ENCODE measurements at places on chromosomes 2 and 18.

DNA sequence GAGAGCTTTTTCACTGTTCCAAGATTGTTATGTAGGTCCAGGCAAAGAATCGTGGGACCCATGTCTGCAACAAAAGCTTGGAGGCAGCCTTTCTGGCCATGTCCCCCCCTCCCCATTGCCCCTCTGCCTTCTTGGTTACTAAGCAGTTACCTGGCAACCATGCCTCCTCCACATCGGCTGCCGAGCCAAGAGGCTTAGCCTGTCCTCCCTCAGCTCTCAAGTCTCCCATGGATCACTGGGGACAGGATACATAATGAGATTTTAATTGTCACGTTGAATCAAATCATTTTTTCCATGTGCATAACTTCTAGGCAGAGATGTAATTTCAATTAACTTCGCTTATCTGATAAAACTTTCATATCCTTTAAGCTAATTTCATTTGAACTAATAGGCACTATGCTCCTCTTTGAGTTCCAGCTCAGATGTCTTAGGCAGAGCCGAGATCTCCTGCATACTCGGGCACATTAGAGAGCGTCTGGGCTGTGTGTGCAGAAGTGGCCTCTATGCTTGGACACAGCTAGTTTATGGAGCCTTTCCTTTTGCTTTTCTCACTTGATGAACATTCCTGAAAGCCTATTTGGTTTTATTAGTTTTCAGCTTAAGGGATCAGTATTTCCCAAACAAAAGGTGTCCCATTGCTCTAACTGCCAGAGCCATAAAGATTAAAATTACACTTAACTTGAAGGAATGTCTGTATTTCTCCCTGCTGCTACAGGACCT lies 80.7 kb downstream of the LYPD1 start:
- no peak for DNase-seq

DNA sequence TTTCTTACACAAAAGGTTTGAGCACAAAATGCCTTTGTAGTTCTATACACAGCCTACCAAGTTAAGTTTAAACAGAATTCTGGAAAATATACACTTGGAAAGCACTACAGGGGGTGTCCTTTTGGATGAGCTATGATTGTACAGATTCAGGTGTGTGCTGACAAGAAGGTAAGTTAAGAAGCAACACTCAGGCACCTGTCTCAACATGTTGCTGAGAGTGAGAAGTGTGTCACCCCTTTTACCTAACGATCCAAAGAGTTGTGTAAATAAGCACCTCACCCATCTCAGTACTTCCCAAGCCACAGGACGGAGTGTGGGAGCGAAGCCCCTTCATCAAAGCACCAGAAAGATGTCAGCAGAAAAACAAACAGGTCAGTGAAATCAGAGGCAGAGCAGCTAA lies 109.5 kb upstream of the DAPL1 start:
- no peak for DNase-seq

- no peak for DNase-seq
Measured at GRCh38 chr2:120338015-120338414, 7.9 kb upstream of the INHBB start.

DNA sequence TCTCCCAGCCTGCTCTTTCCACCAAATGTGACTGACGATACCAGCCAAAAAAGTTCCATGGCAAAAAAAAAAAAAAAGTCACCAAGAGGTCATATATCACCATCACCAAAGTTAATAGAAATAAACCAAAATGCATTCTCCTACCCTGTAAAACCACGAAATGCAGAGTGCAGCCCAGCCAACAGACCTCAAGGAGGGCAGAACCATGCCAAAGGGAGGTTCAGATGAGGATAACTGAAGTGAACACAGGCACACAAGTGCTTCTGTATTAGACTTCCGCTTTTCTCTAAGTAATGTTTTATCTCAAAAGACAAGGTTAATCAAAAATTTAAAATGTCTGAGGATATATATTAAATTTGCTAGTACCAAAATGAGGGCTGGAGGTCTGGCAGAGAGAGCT lies 5.5 kb downstream of the SERPINE2 start:
- DNase-seq, result no peak

DNA sequence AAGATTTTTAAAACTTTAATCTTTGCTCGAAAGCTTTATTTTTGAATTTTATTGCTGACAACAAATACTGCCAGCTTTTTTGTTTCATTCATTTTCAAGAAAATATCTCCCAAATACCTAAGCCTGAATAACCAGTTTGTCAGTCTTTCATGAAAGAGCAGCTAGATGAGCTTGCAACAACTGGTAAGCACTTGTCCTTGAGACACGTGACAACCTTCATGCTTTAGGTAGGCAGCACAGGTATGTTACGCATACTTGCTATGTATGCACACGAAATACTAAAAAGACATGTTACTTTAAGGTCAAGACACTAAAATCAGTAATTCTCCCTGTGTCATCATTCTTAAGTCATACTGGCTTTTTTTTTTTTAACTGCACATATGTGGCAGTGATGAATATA lies 12.3 kb downstream of the CEBPZ start:
- DNase-seq, result no peak

- DNase-seq, result no peak
Measured at GRCh38 chr2:148483665-148484064, 160.9 kb upstream of the EPC2 start.

GRCh38 chr2:233466991-233467603 lies 99.5 kb downstream of the USP40 start:
- no peak for DNase-seq

DNA sequence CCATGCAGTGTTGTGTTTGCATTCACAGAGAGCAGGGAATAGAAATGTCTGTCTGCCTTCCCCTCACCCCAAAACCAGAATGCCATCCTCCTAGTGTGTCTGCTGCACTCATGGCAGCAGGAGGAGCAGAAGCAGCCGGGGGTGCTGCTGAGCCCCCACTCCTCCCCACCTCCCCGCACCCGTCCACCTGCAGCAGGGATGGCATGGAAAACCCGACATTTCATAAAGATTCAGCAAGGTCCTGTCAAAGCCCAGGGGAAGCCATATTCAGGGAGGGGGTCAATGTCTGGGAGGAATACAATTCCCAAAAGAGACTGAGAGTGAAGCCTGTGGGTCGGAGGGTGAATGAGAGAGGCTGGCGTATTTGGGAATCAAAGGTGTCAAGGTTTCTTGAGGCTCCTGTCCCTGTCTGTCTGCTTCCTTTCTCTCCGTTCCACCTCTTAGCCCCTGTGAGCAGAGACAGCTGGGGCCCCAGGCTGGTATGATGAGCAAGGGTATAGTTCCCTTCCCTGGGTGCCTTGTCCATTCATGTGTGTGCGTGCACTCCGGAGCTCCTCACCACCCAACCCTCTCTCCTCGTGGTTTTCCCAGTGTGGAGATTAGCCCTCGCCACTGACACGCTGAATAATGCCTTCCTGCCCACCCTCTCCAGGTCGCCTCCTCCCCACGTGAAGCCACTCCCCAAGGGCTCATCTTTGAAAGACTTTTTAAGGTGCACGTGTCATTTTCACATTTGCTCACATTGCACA lies 133.5 kb upstream of the ZNF236 start:
- no peak for DNase-seq

DNA sequence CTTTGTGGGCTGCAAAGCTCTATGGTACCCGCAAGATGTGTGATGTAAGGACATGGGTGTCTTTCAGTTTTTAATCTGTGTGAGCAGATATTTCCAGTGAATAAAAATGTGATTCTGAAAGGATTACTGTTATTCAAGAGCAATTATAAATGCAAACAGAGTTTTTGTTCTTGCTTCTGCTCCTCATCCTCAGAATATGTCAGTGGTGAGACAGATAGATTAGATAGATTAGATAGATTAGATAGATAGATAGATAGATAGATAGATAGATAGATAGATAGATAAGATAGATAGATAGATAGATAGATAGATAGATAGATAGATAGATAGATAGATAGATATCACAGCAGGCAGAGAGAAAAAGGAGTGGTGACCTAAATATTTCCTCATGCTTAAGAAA lies 142.6 kb downstream of the RTN4 start:
- no peak for DNase-seq

DNA sequence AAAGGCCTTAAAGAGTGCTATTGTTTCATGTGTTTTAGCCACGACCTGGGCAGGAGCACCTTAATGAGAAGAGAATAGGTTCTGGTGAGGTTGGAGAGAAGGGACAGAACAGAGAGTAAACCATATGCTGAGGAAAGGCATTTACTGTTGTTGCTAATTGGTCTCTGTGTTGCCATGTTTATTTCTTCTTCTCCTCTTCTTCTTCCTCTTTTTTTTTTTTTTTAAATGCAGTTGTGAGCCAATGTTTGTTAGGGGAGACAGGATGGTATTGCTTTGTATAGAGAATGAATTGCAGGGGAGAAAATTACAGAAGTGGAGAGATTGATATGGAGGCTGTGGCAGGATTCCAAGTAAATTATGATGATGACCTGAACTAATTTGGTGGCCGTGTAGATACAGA lies 2.6 kb downstream of the SCN9A start:
- no peak for DNase-seq

GRCh38 chr2:127653421-127654083 lies 7.6 kb downstream of the GPR17 start:
- no peak for DNase-seq

GRCh38 chr2:216626875-216627245 lies 6.4 kb upstream of the IGFBP2 start:
- no peak for DNase-seq

DNA sequence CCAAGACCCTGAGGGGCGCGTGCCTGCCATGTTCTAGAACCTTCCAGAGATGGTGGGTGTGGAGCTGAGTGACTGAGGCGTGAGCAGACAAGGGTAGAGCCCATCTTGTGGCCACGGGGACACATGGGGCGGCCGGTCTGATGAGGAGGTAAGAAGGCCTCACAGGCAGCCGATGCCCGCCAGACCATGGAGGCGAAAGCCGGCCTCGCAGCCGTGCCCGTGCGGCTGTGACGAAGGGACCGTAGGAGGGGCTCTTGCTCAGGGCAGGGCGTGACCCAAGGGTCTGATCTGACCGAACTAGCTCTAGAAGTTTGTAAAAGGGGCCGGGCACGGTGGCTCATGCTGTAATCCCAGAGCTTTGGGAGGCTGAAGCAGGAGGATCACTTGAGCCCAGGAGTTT lies 19.6 kb downstream of the D2HGDH start:
- no peak for DNase-seq

GRCh38 chr2:31401580-31401979 lies 13.0 kb downstream of the XDH start:
- no peak for DNase-seq

GRCh38 chr2:111251711-111252110 lies 131.0 kb downstream of the BCL2L11 start:
- no peak for DNase-seq

- no peak for DNase-seq
Measured at GRCh38 chr2:37271376-37272067, 40.1 kb downstream of the NDUFAF7 start.

GRCh38 chr2:7984693-7985353 lies 697.0 kb upstream of the ID2 start:
- no peak for DNase-seq

- no peak for DNase-seq
Measured at GRCh38 chr18:77016936-77017335, 115.6 kb downstream of the MBP start.

DNA sequence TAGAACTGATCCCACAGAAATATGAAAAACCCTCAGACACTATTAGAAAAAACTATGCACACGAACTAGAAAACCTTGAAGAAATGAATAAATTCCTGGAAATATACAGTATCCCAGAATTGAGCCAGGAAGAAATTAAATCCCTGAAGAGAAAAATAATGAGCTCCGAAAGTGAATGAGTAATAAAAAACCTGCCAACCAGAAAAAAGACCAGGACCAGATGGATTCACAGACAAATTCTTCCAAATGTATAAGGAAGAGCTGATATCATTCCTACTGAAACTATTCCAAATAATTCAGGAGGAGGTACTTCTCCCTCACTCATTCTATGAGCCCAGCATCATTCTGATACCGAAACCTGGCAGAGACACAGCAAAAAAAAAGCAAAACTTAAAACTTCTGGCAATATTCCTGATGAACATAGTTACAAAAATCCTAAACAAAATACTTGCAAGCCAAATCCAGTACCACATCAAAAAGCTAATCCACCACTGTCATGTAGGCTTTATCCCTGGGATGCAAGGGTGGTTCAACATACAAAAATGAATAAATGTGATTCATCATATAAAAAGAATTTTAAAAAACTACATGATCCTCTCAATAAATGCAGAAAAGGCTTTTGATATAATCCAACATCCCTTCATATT lies 1397.6 kb upstream of the DDX18 start:
- DNase-seq, result no peak

DNA sequence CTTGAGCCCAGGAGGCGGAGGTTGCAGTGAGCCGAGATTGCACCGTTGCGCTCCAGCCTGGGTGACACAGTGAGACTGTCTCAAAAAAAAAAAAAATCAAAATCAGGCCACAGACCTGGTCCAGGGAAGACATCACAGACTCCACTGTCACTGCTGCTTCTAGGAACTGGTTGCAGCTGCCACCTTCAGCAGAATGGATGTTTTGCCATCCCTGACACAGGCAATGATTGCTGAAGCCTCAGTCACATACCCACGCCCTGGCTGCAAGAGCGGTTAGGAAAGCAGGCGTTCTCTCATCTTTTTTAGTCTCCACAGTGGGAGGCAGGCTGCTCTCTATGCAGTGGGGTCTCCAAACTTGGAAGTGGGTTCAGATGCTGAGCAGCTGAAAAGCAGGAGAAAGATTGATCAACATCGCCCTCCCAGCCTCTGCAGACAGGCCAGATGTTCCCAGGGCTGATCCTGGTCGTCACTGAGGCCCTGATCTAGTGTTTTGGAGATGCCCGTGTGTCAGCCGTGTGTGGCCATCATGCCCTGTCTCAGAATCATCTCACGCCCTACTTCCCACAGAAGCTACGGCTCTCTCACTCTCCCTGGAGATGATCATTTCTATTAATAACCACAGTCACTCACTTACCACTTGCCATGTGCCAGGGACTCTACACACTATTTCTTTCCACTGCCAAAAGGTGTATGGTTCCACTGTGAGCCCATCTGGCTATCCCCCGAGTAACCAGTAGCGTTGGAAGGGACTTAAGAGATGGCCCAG lies 91.8 kb downstream of the PLB1 start:
- DNase-seq, result no peak

GRCh38 chr18:55351241-55351691 lies 236.7 kb downstream of the TCF4 start:
- no peak for DNase-seq

DNA sequence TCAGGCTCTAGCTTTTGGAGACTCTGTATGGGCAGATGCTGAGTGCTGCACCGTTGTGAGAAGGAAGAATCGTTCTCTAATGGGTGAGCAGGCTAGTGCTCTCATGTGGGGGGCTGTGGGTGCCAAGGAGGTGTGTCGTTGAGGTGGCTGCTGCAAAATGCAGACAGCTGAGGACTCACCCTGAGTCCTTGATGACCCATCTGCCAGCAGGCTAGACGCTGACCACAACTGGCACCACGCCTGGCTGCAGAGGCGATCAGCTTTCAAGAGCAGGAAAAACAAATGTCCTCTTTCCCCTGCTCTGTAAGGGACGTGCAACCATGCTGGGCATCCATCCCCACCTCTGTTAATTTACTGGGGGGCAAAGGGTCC lies 48.2 kb downstream of the HAUS1 start:
- no peak for DNase-seq

Data from naive thymus-derived CD8-positive, alpha-beta T cell (primary cell).